ENCODE measurements at places on chromosomes 2 and 18. TPM values are rescaled to one million over a fixed set of nuclear protein-coding genes. Genes with fewer than 3 reads are reported as not detected.

CREG2 gene
- 1.1 TPM for total RNA-seq

CYP27C1 gene
- not detected for total RNA-seq

SCRN3 gene
- total RNA-seq, result 46.6 TPM

LRRC30 gene
- not detected for total RNA-seq

ACVR1C gene
- total RNA-seq, result 0.16 TPM

UGT1A10 gene
- not detected for total RNA-seq

RBBP8 gene
- total RNA-seq, result 9.4 TPM

HSPE1 gene
- 114 TPM for total RNA-seq

MRPS9 gene
- total RNA-seq, result 62.5 TPM

IGFBP2 gene
- 250 TPM for total RNA-seq

GBX2 gene
- total RNA-seq, result 0.17 TPM

KIAA2012 gene
- total RNA-seq, result not detected

TPRKB gene
- total RNA-seq, result 33.8 TPM

TUBB8B gene
- total RNA-seq, result not detected

ANXA4 gene
- total RNA-seq, result 15.4 TPM

CYTIP gene
- 1.5 TPM for total RNA-seq

CCDC141 gene
- 126 TPM for total RNA-seq

SPDYA gene
- total RNA-seq, result 0.39 TPM

TEKT4 gene
- total RNA-seq, result not detected

GPR75 gene
- 1.2 TPM for total RNA-seq

CFAP221 gene
- 2.0 TPM for total RNA-seq

DSG1 gene
- total RNA-seq, result 0.83 TPM

HTR2B gene
- 0.35 TPM for total RNA-seq

RFTN2 gene
- 3.2 TPM for total RNA-seq

RNF125 gene
- total RNA-seq, result 3.3 TPM

ACKR3 gene
- total RNA-seq, result 23.7 TPM

LOXHD1 gene
- 1.3 TPM for total RNA-seq

LYPD1 gene
- 0.69 TPM for total RNA-seq

TTC32 gene
- total RNA-seq, result 6.8 TPM

FBXO48 gene
- 1.1 TPM for total RNA-seq

ATP6V1C2 gene
- 2.1 TPM for total RNA-seq

COL5A2 gene
- 61.1 TPM for total RNA-seq

KLHL29 gene
- 1.0 TPM for total RNA-seq

C1QL2 gene
- not detected for total RNA-seq

NOSTRIN gene
- total RNA-seq, result 10.1 TPM

PDE1A gene
- total RNA-seq, result 19.2 TPM

MTCL1 gene
- total RNA-seq, result 9.7 TPM

DAPL1 gene
- not detected for total RNA-seq

FBXO11 gene
- 35.4 TPM for total RNA-seq

TRIM54 gene
- total RNA-seq, result 295 TPM
